ENCODE measurements at places on chromosomes 2 and 18.

GRCh38 chr2:85468704-85469349 is 50.3 kb downstream of the SH2D6 start:
- peak; percentile 98 for ATAC-seq

- ATAC-seq: no peak
Measured at GRCh38 chr18:3824101-3824500, 374.1 kb downstream of the TGIF1 start.

DNA sequence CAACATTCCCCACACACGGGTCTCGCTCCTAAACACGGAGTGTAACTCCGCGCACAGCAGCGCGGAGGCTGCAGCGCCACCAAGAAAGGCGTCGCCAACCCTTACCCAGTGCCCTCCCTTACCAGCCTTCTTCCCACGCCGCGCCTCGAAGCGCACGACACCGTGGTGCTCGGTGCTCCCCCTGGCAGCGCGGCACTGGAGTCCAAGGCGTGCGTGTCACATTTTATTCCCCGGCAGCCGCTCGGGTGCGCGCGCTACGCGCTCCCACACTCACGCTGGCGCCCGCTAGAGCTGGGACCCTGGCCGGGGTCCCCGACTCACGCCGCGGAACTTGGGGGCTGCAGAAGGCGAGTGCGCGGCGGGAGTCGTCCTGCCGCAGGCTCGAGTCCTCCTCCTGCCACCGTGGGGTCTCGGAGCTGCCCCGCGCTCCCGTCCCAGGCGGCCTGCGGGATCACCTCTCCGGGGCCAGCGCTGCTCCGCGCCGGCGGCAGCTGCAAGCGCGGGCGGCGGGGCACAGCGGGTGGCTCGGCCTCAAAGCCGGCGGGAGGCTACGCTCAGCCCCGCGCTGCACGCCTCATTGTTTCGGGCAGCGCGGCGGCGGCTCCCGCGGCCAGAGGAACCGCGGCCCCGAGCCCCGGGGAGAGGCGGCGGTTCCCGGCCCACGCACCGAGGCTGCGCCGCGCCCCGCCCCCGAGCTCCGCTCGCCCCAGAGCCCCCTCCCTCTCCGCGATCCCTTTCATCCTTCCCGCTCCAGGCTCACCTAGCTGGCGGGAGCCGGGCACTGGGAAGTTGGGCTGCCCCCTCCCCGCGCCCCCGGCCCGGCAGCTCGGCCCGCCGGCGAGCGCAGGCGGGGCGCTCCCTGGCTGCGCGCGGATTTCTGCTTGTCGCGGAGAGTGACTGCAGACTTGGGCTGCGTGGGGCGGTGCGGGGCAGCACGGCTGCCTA is at the start of gene ST6GAL2:
Gene ST6GAL2 (minus strand): TSS at position 197 of the 945 bp plus-strand sequence. CDS start 42,190 bp downstream, outside the sequence.
- ATAC-seq: peak; percentile 61

DNA sequence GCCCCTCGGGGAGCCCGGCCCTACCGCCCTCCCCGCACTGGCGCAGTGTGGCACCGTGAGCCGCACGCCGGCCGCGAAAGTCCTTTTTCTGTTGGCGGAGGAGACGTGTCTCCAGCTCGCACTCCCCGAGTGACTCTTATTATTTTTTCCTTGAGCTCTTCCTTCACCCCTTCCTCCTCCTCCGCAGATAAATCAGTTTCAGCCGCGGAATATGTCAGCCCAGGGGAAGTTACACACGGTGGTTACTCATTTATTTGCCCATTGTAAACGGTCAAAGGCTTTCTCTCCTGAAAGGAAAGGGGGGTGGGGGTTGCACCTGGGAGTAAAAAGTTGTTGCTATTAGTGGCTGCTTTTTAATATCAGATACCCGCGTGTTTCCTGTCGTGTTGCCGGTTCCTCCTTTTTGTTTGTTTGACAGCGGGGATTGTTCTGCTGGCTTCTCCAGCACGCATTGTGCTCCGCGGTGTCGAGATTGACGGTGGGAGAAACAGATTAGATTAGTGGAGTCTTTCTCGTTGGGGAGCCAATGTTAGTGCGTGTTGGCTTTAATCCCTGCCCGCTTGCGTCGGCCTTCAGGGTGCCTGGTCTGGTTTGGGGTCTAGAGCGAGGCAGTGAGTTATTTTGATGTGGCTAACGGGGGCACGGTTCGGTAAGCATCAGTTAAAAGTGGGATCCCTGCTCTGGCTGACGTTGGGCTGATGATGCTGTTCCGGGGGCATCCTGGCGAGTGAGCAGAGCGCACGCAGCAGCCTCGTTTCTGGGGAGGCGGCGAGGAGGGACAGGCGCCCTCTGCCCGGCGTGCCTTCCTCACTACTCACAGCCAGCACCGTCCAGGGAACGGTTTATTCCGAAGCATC is 1.6 kb downstream of the CRIM1 start:
- peak; percentile 56 for ATAC-seq

GRCh38 chr18:5668087-5668715 is 124.4 kb upstream of the EPB41L3 start:
- no peak for ATAC-seq

- ATAC-seq: no peak
Measured at GRCh38 chr18:60982329-60982695, 350.9 kb upstream of the CDH20 start.

- ATAC-seq: no peak
Measured at GRCh38 chr2:12099374-12099773, 352.9 kb downstream of the LPIN1 start.
